Nephron progenitor cell (in vitro differentiated cells): ENCODE measurements at places on chromosomes 5 and 9.

- DNase-seq = no peak
Observed at GRCh38 chr5:159912033-159912800, 4.1 kb upstream of the ADRA1B start.

- DNase-seq = no peak
Observed at GRCh38 chr9:14133394-14133793, 180.5 kb downstream of the NFIB start.

GRCh38 chr5:172454358-172455086, at the start of gene SH3PXD2B:
Gene SH3PXD2B (minus strand): TSS chr5:172454525. CDS start chr5:172454352, 173 bp downstream.
- DNase-seq = peak; percentile 81

DNA sequence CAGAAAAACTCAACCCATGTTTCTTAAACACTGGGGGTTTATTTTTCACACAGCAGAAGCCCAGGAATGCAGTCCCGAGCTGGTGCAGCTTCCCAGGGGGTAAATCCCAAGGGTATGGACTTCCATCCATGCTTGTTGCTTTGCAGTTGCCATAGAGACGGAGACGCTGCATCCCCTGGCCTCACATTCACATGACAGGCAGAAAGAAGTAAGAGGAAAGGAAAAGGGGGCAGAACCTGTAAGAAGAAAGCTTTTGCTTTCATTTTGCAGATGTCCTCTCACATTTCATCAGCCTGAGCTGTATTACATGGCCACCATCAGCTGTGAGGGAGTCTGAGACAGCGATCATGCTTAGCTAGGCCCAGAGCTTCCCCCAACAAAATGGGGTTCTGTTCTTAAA, 321.0 kb downstream of the AGTPBP1 start:
- peak; percentile 39 for DNase-seq

DNA sequence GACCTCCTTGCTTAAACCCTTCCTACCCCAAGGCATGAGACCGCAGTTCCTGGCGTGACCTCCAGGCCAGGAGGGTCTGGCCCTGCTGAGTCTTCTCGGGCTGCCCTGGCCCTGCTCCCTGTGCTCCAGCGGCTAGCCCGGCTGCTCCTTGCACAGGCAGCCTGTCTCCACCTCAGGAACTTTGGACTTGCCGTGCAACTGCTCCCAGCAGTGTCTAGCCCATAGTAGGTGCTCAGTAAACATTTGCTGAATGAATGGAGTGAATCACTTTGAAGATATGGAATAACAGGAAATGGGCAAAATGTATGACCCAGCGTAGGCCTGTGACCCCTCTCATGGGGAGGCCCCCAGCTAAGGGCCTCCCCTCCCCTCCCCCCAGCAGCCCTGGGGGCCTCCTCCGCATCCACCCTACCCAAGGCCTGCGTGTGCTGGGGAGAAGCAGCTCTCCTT, 127.1 kb downstream of the ZNF354C start:
- no peak for DNase-seq

DNA sequence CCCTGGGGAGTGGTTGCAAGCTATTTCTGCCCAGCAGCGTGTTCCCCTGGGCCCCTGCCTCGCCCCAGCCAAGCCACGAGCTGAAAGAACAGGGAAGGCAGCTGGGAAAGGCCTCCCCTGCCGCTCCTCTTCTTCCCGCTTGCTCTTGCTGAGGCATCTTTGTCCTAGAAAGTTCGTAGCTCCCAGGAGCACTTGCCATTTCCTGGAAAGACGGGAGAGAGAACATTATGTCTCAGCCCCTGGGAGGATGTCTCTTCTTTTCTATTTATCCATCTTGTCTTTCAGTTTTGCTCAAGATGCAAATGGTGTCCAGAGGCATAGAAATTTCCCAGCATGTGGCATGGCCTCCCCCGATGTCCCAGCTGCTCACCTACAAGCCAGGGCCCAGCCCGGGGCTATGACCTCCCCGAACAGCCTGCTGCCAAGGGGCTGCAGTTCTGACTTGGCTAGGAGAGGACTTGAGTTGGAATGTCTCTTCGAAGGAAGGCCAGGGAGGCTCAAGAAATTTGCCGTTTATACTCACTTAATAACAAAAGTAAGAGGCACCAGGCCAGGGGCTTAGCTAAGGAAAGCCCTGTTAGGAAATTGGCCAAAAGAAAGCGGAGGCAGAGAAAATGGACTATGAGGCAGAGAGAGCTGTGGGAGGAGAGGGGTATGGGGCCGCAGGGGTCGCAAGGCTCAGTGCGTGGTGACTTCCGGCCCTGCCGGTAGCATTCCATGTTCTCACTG, 87.3 kb downstream of the LIFR start:
- no peak for DNase-seq
